ENCODE measurements at places on chromosomes 12 and 14.

DNA sequence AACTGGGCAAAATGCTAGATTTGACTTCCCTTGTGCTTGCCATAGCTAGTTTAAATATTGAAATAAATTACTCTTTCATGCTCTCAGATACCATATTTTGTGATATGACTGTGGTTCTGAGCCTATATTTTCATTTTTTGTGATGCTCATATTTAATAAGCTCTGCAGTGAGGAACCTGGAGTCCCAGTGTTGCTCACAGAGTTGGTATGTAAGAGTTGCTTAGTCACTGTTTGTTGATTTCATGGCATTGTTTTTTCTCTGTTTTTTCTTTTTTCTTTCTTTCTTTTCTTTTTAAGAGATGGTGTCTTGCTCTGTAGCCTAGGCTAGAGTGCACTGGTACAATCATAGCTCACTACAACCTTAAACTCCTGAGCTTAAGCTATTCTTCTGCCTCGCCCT lies 750.5 kb upstream of the TMEM132C start:
- DNase-seq, result no peak

GRCh38 chr14:28651148-28651547 lies 115.4 kb upstream of the FOXG1 start:
- DNase-seq, result no peak

DNA sequence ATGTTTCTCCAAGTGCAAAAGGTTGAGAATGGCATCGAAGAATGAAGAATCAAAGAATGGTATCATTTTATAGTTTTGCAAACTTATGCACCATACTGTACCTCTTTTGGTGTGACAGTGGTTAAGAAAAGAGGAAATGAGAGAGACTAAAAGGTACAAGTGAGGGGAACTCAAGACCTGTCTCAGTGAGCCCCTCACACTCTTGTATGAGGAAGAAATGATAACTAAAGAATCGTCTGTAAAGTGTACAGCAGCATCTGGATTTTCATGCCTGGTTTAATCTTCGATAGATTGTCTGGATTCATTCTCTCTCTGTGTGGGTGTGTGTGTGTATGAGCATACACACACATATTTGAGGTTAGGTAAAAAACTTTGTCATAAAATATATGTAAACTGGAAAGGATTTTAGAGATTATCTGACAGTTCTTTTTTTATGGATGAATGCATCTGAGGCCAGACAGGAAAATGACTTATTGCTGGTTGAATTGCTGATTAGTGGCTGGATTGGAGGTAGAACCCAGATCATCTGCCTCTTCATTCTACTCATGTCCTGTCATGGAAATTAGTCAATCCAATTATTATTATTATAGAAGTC lies 16.0 kb upstream of the SLC38A2 start:
- no peak for DNase-seq

DNA sequence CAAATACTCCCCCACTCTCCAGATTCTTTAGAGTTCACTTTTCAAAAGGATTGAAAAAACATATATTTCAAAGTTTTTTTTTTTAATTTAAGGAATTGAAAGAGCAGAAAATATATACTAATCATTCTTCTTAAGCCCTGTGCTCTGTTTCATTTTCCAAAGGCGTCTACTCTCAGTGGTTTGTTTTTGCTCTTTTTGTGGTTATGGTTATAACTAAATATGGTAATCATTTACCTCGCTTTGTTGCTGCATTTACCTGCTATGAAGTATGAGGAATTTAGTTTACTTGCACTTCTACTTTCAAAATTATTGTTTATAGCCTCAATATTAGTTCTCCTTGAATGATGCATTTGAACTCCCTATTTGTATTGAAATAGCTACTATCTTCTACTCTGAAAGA lies 55.9 kb upstream of the LRRK2 start:
- no peak for DNase-seq

DNA sequence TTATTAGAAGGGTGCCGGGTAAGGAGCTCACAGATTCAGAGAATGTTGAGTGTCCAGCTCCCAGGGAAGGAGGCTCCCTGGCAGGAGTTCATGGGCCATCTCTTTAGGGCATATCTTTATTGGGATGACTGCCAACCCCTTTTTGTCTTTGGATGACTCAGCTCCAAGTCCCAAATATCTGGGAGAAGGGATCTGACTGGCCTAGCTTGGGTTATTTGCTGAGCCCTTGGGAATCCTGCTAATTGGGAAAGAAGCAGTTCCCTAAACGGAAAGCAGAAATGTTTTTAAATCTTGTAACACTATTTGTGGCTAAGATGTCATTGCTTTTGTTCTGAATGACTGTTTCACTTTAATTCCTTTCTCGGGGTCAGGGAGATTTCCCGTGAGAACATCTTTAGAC lies 12.6 kb downstream of the DDX55 start:
- DNase-seq, result no peak

GRCh38 chr14:55249423-55249822 lies 21.8 kb upstream of the FBXO34 start:
- DNase-seq, result no peak

GRCh38 chr12:125283521-125283920 lies 218.3 kb downstream of the AACS start:
- DNase-seq, result no peak

DNA sequence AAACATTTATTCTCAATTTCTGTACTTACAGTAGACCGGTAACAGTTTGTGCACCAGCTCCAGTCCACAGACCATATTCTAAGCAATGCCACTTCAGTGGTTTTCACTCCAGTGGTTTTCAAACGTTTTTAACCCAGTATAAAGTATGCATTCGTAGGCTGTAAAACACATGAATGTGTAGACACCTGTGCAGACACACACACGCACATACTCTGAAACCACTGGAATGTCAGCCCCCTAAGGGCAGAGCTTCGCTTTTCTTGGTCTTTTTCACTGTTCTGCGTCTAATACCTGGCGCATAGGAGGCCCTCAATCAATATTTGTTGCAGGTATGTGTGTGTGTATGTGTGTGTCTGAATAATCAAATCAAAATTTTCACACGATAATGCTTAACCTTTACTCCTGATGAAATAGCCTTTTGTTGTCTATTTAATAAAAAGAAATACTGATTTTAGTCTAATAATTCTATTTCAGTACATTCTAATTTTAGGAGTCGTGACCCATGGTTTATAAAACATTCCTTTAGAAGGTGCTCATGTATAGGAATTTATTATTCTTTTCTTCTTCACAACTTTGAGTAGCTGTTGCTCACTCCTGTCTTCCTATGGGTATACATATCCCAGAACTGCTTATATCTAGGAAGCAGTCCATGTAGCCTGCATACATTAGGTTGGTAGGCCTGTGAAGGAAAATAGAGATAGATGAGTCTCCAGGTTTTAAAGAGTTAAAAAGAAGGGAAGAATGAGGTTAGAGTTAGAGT lies 73.6 kb upstream of the REP15 start:
- no peak for DNase-seq

GRCh38 chr14:56299306-56299984 lies 181.2 kb downstream of the PELI2 start:
- no peak for DNase-seq

DNA sequence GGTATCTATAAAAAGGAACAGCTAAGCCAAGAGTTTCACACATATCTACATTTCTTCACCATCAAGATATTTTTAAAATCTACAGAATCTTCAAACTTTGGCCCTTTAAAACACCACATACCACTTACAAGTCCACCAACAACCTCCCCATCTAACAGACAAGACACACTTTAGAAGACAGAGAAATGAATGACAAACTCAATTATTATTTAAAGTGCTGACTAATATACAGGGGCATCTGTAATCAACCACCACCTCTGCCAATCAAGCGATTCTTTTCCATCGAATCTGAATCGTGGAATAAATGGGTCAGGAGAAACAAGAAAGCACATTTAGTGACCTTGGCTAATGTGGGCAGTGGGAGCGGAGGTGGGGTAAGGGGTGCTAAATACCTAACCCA lies 7.7 kb downstream of the SETD3 start:
- no peak for DNase-seq

DNA sequence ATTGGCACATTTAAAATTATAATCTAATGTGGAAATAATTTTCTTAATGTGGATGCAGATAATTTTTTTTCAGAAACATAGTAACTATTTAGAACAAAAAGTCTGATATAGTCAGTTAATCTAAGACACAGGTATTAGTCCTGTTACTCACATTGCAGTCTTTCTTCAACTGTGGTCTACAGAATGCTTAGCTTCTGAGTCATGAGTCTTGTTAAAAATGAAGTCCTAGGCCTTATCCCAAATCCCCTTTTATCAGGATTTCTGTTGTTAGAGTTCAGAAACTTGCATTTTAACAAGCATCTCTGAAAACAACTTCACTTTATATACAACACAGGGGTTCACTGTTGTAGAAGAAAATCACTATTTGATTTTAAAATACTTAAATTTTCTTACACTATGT lies 112.2 kb downstream of the SLC16A7 start:
- no peak for DNase-seq

DNA sequence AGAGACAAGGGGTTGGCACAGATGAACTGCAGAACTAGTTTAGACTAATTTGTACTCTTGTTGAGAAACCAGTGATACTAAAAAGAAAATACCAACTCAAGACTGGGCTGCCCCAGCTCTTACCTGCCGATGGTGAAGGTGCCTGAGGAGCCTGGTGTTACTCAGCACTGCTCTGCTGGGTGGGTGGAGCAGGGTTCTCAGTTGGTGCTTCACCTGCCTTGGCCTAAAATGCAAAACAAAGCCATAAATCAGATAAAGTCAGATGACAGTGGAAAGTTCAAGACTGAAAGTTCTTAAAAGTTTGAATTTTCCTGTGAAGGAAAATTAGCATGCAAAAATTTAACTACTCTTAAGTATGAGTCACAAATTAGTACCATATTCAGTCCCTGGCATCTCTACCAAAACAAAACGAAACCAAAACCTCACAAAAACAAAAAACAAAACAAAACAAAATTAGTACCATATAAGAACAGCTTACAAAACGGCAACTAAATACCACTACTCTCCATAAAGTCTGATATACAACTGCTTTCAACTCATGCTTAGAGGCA lies 21.9 kb downstream of the YBX3 start:
- no peak for DNase-seq

GRCh38 chr12:111361073-111361716 lies 7.7 kb downstream of the PHETA1 start:
- DNase-seq, result no peak

DNA sequence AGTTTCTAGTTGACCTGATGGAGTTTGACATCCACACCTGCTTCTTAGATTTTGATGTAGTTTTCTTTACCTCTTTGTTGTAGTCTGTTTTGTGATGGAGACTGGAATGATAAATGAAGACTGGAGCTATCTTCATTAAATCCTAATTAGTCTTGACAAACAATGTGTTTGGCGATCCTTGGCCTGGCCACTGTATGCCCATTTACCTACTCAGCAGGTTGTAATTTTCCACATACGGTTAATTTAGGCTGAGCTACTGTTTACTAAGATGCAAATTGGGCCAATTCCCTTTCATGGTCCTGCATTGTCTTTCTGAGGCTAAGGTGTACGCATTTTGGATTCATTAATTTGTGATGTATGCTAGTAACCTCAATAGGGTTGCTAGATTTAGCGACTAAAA lies at the start of gene TAS2R7:
Gene TAS2R7, minus strand, starts transcription at position 41 of the 400 bp plus-strand sequence. CDS start 57 bp downstream, outside the sequence.
- no peak for DNase-seq

DNA sequence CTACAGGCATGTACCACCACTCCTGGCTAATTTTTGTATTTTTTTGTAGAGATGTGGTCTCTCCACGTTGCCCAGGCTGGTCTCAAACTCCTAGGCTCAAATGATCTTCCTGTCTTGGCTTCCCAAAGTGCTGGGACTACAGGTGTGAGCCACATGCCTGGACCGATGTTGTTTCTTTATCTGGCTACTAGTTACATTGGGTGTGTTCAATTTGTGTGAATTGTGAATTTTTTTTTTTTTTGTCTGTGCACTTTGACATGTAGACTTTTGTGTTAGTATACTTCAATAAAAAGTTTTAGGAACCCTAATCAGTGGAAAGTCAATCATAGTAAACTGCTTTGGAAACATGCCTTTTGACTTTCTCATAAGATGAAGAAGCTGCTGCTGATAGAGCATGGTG lies 24.0 kb upstream of the SLC17A8 start:
- DNase-seq, result no peak

DNA sequence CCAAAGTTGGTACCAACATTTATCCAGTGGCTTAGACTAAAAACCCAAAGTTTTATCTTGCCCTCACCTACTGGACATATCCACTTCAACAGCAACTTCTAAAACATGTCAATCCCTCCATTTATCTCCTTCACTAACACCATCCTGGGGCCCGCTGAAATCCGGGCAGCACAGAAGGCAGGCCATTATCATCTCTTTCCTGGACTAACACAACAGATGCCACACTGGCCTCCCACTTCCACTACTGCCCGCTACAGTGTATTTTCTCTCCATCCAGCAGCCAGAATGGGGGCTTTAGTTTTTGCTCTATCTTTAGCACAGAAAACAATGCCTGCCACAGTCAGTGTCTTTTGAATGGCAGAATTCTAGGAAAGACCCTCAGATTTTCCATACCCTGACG lies 15.6 kb downstream of the ZFHX2 start:
- DNase-seq, result no peak

DNA sequence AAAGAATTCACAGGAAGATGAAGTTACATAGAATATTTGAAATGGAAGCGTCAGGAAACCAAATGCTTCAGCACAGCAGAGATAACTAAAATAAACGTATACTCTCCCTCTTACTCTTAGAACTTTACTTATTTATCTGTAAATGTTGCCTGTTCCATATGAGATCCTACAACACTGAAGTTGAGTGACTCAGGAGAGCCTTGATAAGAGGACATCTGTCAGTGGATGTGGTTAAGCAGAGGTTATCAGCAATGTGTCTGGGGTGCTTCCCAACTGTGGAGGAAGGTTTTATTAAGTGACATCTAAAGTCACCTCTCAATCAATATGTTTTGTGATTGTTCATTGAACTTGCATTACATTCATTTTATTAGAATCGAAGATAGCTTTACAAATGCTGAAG lies 81.9 kb downstream of the NEDD1 start:
- no peak for DNase-seq

DNA sequence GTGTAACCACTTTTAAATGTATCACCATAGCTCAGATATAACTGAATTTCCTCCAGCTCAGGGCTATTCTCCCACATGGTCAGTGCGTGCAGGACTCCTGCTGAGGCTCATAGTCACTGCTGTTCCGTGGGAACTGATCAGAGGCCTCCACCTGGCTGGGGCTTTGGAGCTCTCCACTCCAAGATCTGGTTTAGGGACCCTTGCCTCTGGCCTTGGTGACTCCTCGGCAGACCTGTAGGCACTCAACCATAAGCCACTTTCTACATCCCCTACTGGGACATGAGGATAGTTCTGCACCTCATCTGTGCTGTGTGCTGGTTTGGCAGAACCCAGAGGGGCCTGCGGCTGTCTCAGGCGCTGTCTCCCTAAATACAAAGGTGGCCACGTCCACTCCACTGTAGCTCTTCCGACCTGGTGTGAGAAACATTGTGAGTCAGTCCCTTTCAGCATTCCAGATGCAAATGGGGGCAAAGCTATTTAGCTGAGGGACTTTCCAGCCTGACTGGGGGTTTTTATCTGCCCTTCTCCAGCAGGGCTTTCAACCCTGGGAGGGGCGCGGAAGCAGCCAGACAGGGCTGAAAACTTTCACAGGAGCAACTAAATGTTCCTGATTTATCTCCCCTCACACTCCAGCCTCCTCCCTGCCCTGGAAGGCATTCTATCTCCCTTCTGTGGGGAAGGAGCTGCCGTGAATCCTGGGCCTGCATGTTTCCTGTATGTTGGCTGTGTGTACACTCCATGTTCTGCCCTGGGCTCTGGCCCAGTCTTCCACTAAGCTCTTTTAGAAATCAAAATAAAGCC lies 218.3 kb upstream of the DAAM1 start:
- no peak for DNase-seq

- DNase-seq, result no peak
Observed at GRCh38 chr12:108078428-108078827, 50.7 kb upstream of the WSCD2 start.
